ENCODE measurements at places on chromosomes 4 and X.

GRCh38 chr4:8819473-8820177 lies 52.0 kb downstream of the HMX1 start:
- DNase-seq, result no peak

DNA sequence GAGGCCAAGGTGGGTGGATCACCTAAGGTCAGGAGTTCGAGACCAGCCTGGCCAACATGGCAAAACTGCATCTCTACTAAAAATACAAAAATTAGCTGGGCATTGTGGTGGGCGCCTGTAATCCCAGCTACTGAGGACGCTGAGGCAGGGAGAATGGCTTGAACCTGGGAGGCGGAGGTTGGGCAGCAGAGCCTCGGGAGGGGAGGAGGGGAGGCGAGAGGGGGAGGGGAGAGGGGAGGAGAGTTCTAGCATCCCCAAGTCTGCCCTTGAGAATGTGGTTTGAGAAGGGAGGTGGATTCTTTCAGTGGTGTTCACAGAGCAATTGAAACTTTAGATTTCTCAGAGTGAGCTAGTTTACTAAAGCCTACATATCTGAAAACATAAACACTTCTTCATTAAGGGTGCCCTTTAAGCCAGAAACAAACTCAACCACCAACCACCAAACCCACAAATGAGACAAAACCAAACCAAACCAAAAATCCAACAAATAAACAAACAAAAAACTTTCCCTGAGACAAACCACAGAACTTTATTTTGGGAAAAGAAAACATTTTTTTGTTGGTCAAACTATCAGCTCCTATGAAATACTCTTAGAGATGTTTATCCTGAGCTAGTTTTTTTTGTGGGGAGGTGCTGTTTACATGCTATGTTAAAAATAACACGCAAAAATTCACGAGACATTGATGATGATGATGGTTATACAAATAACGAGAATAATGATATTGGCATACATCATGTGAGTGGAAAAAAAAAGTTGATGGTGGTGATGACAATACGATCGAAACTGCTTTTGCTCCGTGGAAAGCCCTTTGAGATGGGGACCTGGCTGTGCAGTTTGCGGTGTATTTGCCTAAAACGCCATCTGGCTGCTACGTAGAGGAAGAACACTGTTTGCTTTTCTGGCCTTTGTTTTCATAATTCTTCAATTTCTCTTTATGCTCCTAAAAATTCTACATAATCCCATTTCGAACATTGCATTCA lies 98.2 kb upstream of the PRKX start:
- peak; percentile 17 for DNase-seq

GRCh38 chrX:101079736-101080270 lies 1.1 kb downstream of the TMEM35A start:
- DNase-seq, result no peak

DNA sequence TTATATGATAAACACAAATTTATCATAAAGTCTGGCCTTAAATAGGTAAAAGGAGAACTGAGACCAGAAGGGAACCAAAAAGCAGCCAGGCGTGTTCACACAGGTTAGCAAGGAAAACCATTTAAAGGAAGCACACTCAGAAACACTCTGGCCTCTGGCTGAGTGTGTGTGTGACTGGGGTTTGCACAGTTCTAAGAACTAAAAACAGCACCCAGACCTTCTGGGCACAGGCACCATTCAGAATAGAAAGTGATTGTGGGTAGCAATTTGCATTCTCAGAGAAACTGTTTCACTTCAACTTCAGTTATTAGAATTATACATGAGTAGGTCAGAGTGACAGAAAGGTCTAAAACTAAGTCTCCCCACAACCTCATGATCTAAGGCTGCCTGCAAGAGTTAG lies 10.0 kb downstream of the GPR82 start:
- no peak for DNase-seq

GRCh38 chr4:178028481-178028880 lies 586.2 kb upstream of the AGA start:
- no peak for DNase-seq

GRCh38 chr4:69848028-69848427 lies 11.9 kb downstream of the SULT1E1 start:
- DNase-seq, result no peak

- no peak for DNase-seq
Observed at GRCh38 chr4:19151684-19152083, 1100.0 kb upstream of the SLIT2 start.

- DNase-seq, result no peak
Observed at GRCh38 chr4:103126126-103126525, 26.5 kb upstream of the BDH2 start.

DNA sequence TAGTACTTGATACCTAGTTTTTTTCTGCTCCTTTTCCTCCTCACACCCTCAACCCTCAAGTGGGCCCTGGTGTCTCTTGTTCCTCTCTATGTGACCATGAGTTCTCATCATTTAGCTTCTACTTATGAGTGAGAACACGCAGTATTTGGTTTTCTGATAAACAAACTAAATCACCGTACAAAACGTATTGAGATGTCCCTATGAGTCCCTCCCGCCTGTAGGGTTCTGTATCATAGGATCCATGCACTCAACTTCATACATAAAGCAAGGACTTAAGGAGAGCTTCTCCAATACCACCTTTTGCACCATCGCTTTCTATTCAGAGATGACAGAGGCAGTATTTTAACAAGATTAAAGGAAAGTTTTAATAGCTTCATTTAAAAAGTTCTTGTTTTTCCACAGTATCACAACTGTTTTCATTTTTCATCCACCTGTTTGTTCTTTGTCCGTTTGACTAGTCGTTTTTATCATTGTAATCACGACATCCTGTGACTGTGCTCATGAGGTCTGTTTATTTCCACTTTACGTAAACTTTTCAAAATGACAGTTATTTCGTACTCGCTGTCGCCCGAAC lies 457 bp upstream of the RAB9A start:
- no peak for DNase-seq

DNA sequence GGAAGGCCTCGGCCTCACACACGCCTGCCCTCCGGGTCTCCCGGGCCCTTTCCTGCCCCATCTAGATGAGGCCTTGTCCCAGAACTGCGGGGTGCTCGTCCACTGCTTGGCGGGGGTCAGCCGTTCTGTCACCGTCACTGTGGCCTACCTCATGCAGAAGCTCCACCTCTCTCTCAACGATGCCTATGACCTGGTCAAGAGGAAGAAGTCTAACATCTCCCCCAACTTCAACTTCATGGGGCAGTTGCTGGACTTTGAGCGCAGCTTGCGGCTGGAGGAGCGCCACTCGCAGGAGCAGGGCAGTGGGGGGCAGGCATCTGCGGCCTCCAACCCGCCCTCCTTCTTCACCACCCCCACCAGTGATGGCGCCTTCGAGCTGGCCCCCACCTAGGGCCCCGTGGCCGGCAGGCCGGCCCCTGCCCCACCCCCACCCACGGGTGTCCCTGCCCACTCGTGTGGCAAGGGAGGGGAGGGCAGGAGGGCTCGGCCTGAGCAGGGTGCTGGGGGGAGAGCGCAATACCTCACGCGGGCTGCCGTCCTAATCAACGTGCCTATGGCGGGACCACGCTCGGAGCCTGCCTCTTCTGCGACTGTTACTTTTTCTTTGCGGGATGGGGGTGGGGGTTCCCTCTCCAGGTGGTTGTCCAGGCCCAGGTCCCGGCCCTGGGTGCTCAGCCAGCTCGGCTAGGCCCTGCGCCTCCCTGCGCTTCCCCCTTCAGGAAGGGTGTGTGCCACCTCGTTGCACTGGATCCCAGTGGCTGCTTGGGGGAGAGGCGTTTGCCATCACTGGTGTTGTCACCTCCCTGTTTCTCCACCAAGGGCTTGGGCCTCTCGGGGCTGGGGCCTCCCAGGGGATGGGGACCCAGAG lies 3.1 kb downstream of the DUSP9 start:
- DNase-seq, result no peak

DNA sequence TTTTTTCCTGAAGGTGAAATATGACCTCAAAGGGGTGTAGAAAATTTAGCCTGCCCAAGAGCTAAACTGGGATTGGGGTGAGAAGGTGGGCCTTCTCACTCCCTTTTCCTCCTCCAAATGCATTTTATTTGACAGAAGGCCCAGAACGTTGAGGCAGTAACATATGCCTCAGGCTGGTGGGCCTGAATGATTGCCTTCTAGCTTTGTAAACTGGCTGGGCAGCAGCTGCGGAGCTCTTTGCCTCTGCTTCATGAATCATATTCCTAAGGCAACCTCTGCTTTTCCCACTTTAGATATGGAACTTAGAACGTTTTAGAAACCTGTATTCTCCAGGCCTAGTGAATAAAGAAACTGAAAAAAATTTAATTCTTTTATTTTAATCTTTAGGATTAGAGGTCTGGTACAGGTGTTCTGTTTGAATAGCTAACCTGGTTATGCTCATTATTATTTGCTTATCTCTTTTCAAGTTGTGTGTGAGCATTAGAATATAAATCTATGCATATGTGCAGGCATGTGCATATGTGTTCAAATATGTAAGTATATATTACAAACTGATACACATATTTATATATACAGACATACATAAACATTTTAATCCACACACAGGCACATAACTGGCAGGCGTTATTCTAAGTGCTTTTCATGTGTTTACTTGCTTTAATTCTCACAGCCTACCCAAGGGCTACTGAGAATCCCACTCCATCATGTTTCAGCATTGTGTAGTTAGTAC lies 11.5 kb downstream of the PRDM8 start:
- no peak for DNase-seq

DNA sequence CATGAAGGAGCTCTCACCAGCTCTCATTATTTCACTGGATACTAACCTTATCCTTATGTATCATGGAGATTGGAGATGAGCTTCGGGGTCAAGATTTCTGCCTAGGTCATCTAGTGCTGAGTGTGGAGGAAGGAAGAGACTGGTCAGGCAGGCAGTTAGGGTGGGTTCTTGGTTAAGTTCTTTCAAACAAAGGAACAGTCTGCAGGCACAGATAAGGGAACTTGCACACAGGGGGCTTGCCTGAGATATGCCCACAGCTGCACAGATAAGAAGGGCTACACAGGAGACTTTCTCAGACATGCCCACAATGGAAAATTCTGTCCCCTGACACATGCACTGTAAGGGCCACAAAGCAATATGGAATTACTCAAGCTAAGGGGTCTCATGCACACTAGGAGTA lies 904.1 kb downstream of the NLGN4X start:
- DNase-seq, result no peak

GRCh38 chr4:146981651-146982050 lies 36.0 kb upstream of the TTC29 start:
- no peak for DNase-seq

- DNase-seq, result no peak
Observed at GRCh38 chrX:118839334-118839958, 15.8 kb downstream of the ZCCHC12 start.

- peak; percentile 4 for DNase-seq
Observed at GRCh38 chrX:10507181-10507580, 113.2 kb downstream of the MID1 start.
